ENCODE measurements at places on chromosomes 3 and 15. TPM values are rescaled to one million over a fixed set of nuclear protein-coding genes. Genes with fewer than 3 reads are reported as not detected.

The FAM81A gene
- polyA plus RNA-seq, result 23.9 TPM

The CCDC80 gene
- 101 TPM for polyA plus RNA-seq

The CACNA2D3 gene
- polyA plus RNA-seq, result 32.6 TPM

The CCDC13 gene
- 6.3 TPM for polyA plus RNA-seq

The ADAM10 gene
- polyA plus RNA-seq, result 87.7 TPM

The SRP14 gene
- 511 TPM for polyA plus RNA-seq

The GOLGA8H gene
- 2.0 TPM for polyA plus RNA-seq

The CDCP1 gene
- polyA plus RNA-seq, result 0.46 TPM

The ZNF770 gene
- 48.9 TPM for polyA plus RNA-seq

The GXYLT2 gene
- polyA plus RNA-seq, result 9.5 TPM

The DLEC1 gene
- polyA plus RNA-seq, result 6.5 TPM

The DISP2 gene
- polyA plus RNA-seq, result 43.8 TPM

The TMIE gene
- 6.2 TPM for polyA plus RNA-seq

The CHRNA3 gene
- polyA plus RNA-seq, result 7.7 TPM

The IL16 gene
- polyA plus RNA-seq, result 5.3 TPM

The PARP15 gene
- polyA plus RNA-seq, result 0.44 TPM

The SAMD7 gene
- not detected for polyA plus RNA-seq

The BCL2A1 gene
- 0.32 TPM for polyA plus RNA-seq

The AGTR1 gene
- 2.6 TPM for polyA plus RNA-seq

The NUTM1 gene
- polyA plus RNA-seq, result not detected

The IGSF10 gene
- 3.7 TPM for polyA plus RNA-seq

The AMOTL2 gene
- polyA plus RNA-seq, result 64.7 TPM

The SLC6A20 gene
- polyA plus RNA-seq, result 24.7 TPM

The TGM5 gene
- polyA plus RNA-seq, result not detected

The DNAJA4 gene
- 64.2 TPM for polyA plus RNA-seq

The CYP8B1 gene
- polyA plus RNA-seq, result 0.09 TPM

The LCMT2 gene
- 12.0 TPM for polyA plus RNA-seq

The FRMD5 gene
- 25.9 TPM for polyA plus RNA-seq

The LTF gene
- 0.47 TPM for polyA plus RNA-seq

The LRRC58 gene
- polyA plus RNA-seq, result 16.6 TPM

The FSTL1 gene
- 193 TPM for polyA plus RNA-seq

The COX17 gene
- polyA plus RNA-seq, result 58.5 TPM

The EPHA3 gene
- 14.1 TPM for polyA plus RNA-seq

Data from spinal cord (tissue), 10 donors.